Activated naive CD8-positive, alpha-beta T cell treated with anti-CD3 and anti-CD28 coated beads, Interleukin-2, amount 50 U/mL, for 24 hours (primary cell): ENCODE measurements at places on chromosomes 16 and 17.

- no peak overlapping the region for H3K4me3 ChIP-seq
- no peaks in the 10 kb centered on the region for H3K36me3 ChIP-seq
- no peak for DNase-seq
- no peaks in the 10 kb centered on the region for H3K4me1 ChIP-seq
Measured at GRCh38 chr17:17446666-17447155, 30.1 kb upstream of the MED9 start.

GRCh38 chr17:40371261-40371929 lies 6.9 kb upstream of the GJD3 start:
- no peak overlapping the region for H3K4me3 ChIP-seq
- H3K27me3 ChIP-seq, result no peaks in the 10 kb centered on the region
- H3K36me3 ChIP-seq, result no peaks in the 10 kb centered on the region

- peaks cover 2% of the 10 kb centered on the region for H3K27me3 ChIP-seq
- peaks cover 91% of the 10 kb centered on the region for H3K36me3 ChIP-seq
- DNase-seq, result peak; percentile 59
- peak overlapping the region; percentile 99 for H3K4me3 ChIP-seq
- peak overlapping the region; percentile 98 for H3K27ac ChIP-seq
Measured at GRCh38 chr17:58344791-58345157, 7.2 kb downstream of the SUPT4H1 start.

DNA sequence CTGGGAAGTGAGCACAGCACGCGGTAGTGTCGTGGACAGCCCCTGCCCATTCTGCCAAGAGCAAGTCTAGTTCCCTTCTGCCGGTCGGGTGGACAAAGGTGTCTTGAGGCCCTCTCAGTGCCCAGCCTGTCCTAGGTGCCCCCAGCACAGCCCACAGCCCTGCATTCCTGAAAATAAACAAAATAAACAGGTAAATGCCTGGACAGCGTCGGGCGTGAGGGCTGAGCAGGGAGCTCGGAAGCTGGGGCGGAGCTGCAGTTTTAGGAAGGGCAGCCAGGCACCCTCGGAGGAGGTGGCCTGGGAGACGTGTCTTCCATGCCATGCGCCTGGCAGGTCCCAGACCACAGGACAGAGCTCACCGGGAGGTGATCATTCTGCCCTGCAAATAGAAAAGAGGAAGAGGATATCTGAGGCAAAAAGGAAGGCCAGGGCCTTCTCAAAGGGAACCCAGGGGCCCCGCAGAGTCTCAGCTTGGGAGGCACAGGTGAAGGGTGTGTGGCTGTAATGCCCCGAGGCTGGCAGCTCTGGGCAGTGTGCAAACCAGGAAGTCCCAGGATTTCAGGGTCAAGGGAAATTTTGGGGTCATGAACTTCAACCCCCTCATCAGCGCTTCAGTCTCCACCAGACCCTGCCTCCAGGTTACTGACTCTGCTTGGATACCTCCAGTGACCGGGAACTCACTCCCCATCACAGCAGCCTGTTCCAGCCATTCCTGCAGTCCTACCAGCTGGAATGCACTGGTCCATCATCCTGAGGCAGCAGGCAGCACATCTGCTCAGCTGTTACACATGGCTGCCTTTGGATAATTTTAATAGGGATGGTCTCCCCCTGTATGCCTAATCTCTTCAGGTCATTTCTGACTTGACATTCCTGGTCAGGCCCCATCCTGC lies 1.7 kb downstream of the ZNF469 start:
- peaks cover 5% of the 10 kb centered on the region for H3K4me1 ChIP-seq
- H3K27me3 ChIP-seq, result peaks cover 32% of the 10 kb centered on the region
- H3K27ac ChIP-seq, result no peak overlapping the region
- H3K36me3 ChIP-seq, result no peaks in the 10 kb centered on the region
- H3K4me3 ChIP-seq, result no peak overlapping the region
- DNase-seq, result no peak

- peaks cover 21% of the 10 kb centered on the region for H3K27me3 ChIP-seq
- DNase-seq, result no peak
- H3K36me3 ChIP-seq, result no peaks in the 10 kb centered on the region
- H3K4me1 ChIP-seq, result peaks cover 10% of the 10 kb centered on the region
- H3K4me3 ChIP-seq, result peak overlapping the region; percentile 82
Measured at GRCh38 chr17:74981318-74981978, 6.0 kb upstream of the CDR2L start.

- H3K27me3 ChIP-seq, result no peaks in the 10 kb centered on the region
- H3K4me3 ChIP-seq, result no peak overlapping the region
- no peak for DNase-seq
- H3K4me1 ChIP-seq, result peaks cover 13% of the 10 kb centered on the region
Measured at GRCh38 chr17:50659179-50659578, 24.5 kb downstream of the ABCC3 start.

GRCh38 chr17:35368081-35368830 lies 5.2 kb downstream of the SLFN11 start:
- H3K36me3 ChIP-seq, result peaks cover 62% of the 10 kb centered on the region
- no peak overlapping the region for H3K27ac ChIP-seq
- peak overlapping the region; percentile 12 for H3K4me3 ChIP-seq
- DNase-seq, result peak; percentile 20

GRCh38 chr17:33302394-33302793 lies 9.3 kb upstream of the ASIC2 start:
- H3K27me3 ChIP-seq, result peaks cover 8% of the 10 kb centered on the region
- peaks cover 7% of the 10 kb centered on the region for H3K4me1 ChIP-seq
- no peak overlapping the region for H3K4me3 ChIP-seq
- H3K36me3 ChIP-seq, result peaks cover 2% of the 10 kb centered on the region
- no peak overlapping the region for H3K27ac ChIP-seq
- DNase-seq, result no peak

GRCh38 chr17:59284317-59284716 lies 47.1 kb upstream of the YPEL2 start:
- no peak for DNase-seq
- H3K36me3 ChIP-seq, result no peaks in the 10 kb centered on the region
- H3K4me1 ChIP-seq, result no peaks in the 10 kb centered on the region
- H3K27ac ChIP-seq, result no peak overlapping the region
- H3K4me3 ChIP-seq, result no peak overlapping the region

DNA sequence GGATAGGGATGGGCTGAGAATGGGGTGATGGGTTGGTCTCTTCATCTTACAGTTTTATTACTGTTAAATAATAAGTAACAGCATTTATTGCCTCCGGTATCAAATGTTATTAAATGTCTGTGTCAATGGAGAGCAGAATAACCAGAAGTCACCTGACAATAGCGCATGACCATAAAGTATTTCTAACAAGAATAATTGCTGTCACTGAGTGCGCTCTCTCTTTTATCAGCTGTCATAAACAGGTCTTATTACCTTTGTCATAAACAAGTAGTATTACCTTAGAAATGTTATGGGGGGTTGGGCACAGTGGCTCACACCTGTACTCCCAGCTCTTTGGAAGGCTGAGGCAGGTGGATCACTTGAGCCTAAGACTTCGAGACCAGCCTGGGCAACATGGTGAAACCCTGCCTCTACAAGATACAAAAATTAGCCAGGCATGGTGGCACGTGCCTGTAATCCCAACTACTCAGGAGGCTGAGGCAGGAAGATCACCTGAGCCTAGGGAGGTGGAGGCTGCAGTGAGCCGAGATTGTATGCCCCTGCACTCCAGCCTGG lies 120.6 kb downstream of the MAP2K6 start:
- no peaks in the 10 kb centered on the region for H3K27me3 ChIP-seq
- peaks cover 19% of the 10 kb centered on the region for H3K4me1 ChIP-seq
- H3K36me3 ChIP-seq, result peaks cover 22% of the 10 kb centered on the region
- H3K4me3 ChIP-seq, result no peak overlapping the region
- no peak for DNase-seq

GRCh38 chr16:15396948-15397594 lies 1.5 kb downstream of the MPV17L start:
- no peaks in the 10 kb centered on the region for H3K4me1 ChIP-seq
- H3K4me3 ChIP-seq, result no peak overlapping the region
- no peak for DNase-seq
- no peaks in the 10 kb centered on the region for H3K36me3 ChIP-seq
- peaks cover 30% of the 10 kb centered on the region for H3K27me3 ChIP-seq

DNA sequence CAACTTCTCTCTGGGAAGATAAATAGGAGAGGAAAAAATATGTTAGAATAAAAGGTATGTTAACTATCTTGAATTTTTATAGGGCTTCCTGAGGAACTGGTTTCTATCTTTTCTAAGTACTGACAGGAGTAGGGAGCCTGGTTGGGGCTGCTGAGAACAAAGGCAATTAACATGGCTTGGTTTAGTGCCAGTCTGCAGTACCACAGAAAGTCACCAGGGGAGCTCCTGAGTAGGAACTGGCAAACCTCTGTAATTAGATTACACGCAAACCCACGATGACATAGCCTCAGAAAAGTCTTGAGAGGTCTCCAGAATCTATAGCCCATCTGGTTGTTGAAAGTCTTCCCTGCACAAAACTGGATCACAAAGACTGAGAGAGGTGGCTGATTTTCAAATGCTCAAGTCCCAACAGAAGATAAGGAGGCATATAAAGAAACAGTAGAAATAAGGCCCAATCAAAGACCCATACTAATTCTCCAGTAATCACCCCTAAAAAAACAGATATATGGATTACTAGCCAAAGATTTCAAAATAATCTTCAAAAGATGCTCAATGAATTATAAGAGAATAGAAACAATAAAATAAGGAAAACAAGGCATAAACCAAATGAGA lies 11.7 kb upstream of the CNTNAP4 start:
- peaks cover 1% of the 10 kb centered on the region for H3K27me3 ChIP-seq
- no peaks in the 10 kb centered on the region for H3K4me1 ChIP-seq
- no peak overlapping the region for H3K4me3 ChIP-seq
- peaks cover under 1% of the 10 kb centered on the region for H3K36me3 ChIP-seq
- peak; percentile 26 for DNase-seq

- H3K4me1 ChIP-seq, result peaks cover 7% of the 10 kb centered on the region
- H3K27me3 ChIP-seq, result no peaks in the 10 kb centered on the region
Measured at GRCh38 chr17:40633871-40634270, 13.7 kb downstream of the SMARCE1 start.

DNA sequence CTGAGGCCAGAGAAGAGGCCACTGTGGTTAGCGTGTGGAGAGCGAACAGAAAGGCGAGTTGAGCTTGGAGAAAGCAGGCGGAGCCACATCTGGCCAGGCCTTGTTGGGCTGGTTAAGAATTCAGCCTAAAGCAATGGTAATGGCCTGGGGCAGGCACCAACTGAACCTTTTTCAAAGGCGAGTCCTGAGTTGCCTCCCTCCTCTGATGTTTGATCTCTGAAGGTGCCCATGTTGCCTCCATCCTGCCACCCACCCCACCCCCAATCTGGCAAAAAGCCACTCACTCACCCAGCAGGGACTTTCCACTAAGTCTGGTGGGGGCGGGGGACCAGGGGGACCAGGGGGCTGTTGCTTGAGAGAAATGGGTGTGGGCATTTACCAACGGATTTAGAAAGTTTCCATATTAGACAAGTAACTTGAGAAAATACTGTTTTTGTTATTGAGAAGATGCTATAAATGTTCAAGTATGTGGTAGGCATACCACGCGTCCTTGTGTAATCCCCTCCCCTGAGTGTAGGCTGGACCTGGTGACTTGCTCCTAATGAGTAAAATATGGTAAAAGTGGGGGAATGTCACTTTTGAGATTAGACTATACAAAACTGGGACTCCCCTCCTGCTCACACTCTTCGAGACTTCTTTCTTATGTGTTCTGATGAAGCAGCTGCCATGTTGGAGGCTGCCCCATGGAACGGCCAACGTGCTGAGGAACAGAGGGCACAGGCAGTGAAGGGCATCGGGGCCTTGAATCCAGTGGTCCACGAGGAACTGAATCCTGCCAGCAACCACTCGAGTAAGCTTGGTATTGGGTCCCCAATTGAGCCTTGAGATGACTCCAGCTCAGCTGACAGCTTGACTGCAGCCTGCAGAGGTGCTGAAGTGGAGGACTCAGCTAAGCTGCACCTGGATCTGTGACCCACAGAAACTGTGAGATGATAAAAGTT lies 29.9 kb upstream of the TNS4 start:
- H3K4me1 ChIP-seq, result peaks cover 75% of the 10 kb centered on the region
- peak; percentile 89 for DNase-seq
- H3K27me3 ChIP-seq, result no peaks in the 10 kb centered on the region
- H3K27ac ChIP-seq, result peak overlapping the region; percentile 85

DNA sequence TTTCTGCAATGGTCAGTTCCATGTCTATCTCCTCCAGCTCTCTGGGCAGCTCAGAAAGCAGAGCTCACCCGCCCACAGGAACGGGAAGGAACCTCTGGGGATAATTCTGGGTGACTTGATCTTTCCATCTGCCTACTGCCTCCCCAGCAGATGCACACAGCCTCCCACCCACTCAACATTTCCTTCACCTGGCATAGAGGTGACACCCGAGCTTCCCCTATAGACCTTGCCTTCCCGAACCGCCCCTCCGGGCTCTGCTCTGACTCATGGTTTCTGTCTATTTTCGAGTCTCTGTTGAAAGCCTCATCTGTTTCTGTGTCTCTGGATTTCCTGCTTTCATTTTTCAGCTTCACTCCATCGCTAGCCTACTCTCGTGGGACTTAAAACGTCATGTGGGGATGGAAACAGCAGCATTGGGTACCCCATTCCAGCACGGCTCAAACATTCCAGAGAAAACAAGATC lies 11.4 kb downstream of the GGA3 start:
- H3K4me1 ChIP-seq, result peaks cover 76% of the 10 kb centered on the region
- H3K36me3 ChIP-seq, result peaks cover 23% of the 10 kb centered on the region
- peak overlapping the region; percentile 76 for H3K4me3 ChIP-seq
- peak; percentile 79 for DNase-seq

GRCh38 chr17:2195729-2196128 lies 107.9 kb downstream of the SMG6 start:
- H3K36me3 ChIP-seq, result peaks cover 21% of the 10 kb centered on the region
- no peaks in the 10 kb centered on the region for H3K27me3 ChIP-seq
- H3K4me3 ChIP-seq, result peak overlapping the region; percentile 16

GRCh38 chr17:3879186-3879585 lies 13.7 kb downstream of the CAMKK1 start:
- peaks cover 7% of the 10 kb centered on the region for H3K36me3 ChIP-seq
- DNase-seq, result no peak
- no peak overlapping the region for H3K27ac ChIP-seq
- H3K4me1 ChIP-seq, result no peaks in the 10 kb centered on the region

DNA sequence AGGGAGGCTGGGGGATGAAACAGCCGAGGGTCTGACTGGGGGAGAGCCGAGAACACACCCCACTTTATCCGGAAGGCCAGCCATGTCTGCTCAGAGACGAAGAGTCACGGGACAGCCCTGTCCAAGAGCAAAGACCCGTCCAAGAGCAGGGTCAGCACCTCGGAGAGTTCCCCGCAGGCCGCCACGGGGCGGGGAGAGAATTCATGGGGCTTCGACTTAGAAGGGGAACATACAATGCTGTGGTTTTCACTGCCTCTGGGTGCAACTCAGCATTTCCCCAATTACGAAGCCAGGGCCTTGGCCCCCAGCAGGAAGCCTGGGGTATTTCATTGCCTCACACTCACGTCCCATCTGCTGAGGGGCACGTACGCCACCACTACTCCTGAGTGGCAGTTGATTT lies 59.3 kb downstream of the JPH3 start:
- no peaks in the 10 kb centered on the region for H3K36me3 ChIP-seq
- H3K27ac ChIP-seq, result no peak overlapping the region
- H3K27me3 ChIP-seq, result peaks cover 6% of the 10 kb centered on the region
- peaks cover 3% of the 10 kb centered on the region for H3K4me1 ChIP-seq
- DNase-seq, result peak; percentile 54
